ENCODE measurements at places on chromosomes 6 and 20.

- no peak for DNase-seq
Measured at GRCh38 chr6:40948570-40948969, 90.5 kb downstream of the UNC5CL start.

- no peak for DNase-seq
Measured at GRCh38 chr6:169885831-169886230, 134.4 kb downstream of the ERMARD start.

- DNase-seq = no peak
Measured at GRCh38 chr20:20875716-20876115, 163.3 kb upstream of the RALGAPA2 start.

GRCh38 chr6:135014353-135014832 is 40.2 kb downstream of the HBS1L start:
- no peak for DNase-seq

- DNase-seq = peak; percentile 46
Measured at GRCh38 chr20:45933266-45934045, 1.0 kb upstream of the PCIF1 start.

- no peak for DNase-seq
Measured at GRCh38 chr20:45503403-45503802, 12.0 kb downstream of the SPINT3 start.

- no peak for DNase-seq
Measured at GRCh38 chr20:63692436-63693082, 3.9 kb upstream of the TNFRSF6B start.

- no peak for DNase-seq
Measured at GRCh38 chr20:20407891-20408805, 40.2 kb downstream of the INSM1 start.

DNA sequence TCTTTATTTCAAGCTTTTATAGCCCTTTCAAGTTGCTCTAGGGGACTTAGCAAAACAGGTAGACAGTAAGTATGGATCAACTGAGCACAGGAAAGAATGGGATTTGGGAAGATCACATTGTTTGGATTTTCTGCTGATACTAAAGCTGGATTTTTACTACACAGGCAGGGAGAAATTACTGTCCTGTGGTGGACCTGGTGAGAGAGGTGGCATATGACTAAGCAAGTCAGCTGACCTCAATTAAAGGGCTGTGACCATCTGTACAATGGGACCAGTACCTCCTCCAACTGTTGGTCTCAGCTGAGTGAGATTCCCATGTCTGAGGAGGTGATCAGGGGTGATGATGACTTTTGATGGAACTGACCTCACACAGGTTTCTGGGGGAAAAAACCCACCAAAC is 28.0 kb downstream of the RREB1 start:
- DNase-seq = no peak

GRCh38 chr6:12012038-12012557 is at the start of gene HIVEP1:
TSS of gene HIVEP1 (plus strand) at chr6:12012312. CDS start at chr6:12015629, 3,317 bp downstream.
- DNase-seq = no peak

- DNase-seq = no peak
Measured at GRCh38 chr6:148440877-148441453, 98.3 kb downstream of the SASH1 start.

GRCh38 chr20:9144643-9145042 is 75.8 kb downstream of the PLCB4 start:
- DNase-seq = no peak

GRCh38 chr6:112899541-112899940 is 552.4 kb downstream of the RFPL4B start:
- DNase-seq = no peak

GRCh38 chr20:39654171-39654570 is 692.0 kb downstream of the DHX35 start:
- DNase-seq = no peak

- no peak for DNase-seq
Measured at GRCh38 chr6:47157063-47157462, 114.9 kb upstream of the ADGRF1 start.

- DNase-seq = no peak
Measured at GRCh38 chr6:149200282-149200945, 117.1 kb upstream of the TAB2 start.

DNA sequence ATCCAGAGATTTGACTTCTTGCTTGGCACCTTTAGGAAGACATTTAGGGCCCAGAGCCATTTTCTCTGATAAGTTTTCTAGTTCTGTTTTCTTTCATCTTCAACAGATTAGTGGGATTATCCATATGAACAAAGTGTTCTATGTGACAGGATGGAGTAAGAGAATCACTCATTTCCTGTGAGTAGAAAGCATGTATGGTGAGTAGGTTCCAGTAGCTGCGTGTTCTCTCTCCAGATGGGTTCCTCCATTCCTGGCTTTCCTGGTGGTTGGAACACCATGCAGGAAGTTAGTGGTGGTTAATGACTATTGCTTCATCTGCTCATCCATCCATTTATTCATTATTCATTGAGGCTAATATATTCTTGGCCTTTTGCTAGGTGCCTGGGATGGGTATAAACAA is 54.0 kb downstream of the EFCAB8 start:
- DNase-seq = no peak

DNA sequence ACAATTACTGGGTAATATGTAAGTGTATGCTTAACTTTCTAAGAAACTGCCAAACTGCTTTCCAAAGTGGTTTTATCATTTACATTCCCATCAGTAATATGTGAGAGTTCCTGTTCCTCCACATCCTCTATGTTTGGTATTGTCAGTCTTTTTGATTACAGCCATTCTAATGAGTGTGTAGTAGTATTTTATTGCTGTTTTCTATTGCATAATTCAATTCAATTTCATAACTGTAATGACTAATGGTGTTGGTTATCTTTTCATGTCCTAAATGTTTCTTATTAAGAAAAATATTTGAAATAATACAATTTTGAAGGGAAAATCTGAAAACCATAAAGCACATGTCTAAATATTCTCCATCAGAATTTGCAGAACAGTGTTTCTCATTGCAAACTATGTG is 119.3 kb downstream of the MAP3K7 start:
- no peak for DNase-seq
